HT-29 (cell line): ENCODE measurements at places on chromosomes 3 and 15. TPM values are rescaled to one million over a fixed set of nuclear protein-coding genes. Genes with fewer than 3 reads are reported as not detected.

PRSS50 gene
- total RNA-seq: not detected in 2 replicates

SLC9A9 gene
- not detected in 2 replicates for total RNA-seq

HACD3 gene
- total RNA-seq: 77.9 and 82.4 TPM in 2 replicates

CLDN1 gene
- 11.4 and 14.2 TPM in 2 replicates for total RNA-seq

TMED3 gene
- total RNA-seq: 212 and 218 TPM in 2 replicates

ASB14 gene
- total RNA-seq: not detected in 2 replicates

DNA sequence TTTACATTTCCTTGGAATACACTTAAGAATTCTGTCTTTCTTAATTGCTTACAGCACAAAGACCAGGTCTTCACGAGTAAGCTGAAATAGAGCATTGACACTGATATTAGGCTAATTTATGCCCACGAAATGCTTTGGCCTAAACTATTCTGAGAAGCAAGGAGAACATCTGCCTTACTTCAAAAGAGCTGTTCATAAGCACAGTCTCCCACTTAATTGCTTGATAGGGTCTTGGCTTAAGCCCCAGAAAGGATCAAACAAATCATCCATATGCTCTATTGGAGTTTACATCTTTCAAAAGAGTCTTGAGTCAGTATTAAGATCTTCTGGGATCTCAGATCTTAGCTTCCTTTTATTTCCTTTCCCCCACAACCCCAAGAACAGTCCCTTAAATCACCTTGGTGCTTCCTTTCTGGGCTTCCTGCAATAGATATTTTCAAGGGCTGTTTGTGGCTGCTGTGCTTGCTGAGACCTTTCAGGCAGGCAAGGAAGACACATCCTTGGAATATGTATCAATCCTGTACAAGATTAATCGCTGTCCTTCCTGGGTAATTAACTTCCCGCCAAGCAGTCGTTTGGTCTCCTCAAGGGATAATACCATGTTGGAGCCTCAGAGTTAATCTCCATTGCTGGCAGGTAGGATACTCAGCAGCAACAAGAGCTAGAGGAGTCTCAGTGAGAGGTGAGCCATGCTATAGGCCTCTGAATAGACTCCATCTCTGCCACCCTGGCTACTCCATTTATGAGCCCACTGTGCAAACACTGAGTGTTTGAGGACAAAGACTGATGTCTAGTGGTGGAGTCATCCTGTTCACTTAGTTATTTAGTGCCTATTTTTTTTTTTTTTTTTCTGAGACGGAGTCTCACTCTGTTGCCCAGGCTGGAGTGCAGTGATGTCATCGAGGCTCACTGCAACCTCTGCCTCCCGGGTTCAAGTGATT lies 37.1 kb downstream of the TMEM158 start:
- no peak for DNase-seq

DNA sequence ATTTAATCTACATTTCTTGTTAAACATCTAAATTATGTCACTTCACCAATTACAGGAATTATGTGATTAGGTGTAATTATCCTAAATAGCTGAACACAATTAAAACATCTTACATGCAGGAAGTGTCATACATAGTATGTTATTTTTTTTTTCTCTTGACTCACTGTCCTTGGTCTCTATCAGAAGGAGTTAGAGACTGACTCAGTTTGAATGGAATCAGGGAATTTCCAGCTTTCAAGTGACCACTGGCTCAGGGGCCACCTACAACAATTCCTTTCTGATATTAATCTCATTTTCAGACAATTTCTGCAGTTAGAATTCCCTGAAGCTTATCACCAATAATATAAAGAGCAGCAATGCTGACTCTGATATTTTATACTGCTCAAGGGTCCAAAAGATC lies 400.7 kb downstream of the ROBO1 start:
- DNase-seq: no peak

GRCh38 chr15:39239562-39239961 lies 341.3 kb upstream of the THBS1 start:
- DNase-seq: peak; percentile 17

DNA sequence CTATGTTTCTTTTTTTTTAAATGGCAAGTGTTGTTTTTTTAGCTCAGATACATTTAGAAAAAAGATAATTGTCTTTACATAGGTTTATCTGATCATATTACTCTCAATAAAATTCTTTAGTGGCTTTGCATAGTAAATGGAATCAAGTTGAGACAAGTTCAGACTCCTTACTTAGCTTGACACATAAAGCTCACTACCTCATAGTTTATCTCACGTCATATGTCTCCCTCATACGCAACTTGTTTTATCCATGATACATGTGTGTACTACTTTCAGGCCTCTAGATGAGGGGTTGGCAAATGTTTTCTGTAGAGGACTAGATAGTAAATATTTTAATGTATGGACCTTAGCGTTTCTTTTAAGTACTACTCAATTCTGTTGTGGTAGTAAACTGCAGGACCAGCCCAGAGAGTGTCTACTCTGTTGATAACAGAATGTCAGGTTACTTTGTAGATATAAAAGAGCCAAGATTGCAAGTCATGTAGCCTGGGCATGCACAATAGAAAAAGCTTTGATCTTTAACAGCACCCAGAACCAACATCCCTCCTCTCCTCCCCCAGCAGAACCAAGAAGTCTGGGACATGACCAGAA lies 28.2 kb upstream of the MGA start:
- DNase-seq: no peak

DNA sequence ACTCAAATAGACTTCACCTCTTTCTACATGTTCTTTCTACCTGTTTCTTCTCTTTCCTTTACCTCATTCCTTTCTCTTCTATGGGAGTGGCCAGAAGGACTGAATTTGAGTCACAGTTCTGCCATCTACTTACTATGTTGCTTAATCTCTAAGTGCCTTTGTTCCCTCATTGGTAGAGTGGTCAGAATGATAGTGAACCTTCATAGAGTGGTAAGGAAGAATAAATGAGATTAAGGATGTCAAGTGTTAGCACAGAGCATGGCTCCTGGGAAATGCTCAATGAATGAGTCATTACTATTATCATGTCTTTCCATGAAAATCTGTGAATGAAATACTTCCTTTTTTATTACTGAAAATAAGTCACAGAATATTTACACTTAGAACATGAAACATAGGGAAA lies 17.5 kb downstream of the TMEM207 start:
- no peak for DNase-seq

DNA sequence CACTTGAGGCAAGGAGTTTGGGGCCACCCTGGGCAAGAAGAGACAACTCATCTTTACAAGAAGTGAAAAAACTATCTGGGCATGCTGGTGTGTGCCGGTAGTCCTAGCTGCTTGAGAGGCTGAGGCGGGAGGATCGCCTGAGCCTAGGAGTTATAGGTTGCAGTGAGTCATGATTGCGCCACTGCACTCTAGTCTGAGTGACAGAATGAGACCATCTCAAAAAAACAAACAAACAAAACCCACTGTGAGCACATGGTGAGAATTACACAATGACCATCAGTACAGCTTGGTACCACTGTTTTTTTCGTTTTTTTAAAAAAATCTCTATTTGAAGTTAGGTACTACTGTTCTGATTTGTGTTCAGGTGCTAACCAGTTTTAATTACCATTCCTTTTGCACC lies 13.6 kb downstream of the VPS39 start:
- DNase-seq: no peak

- DNase-seq: no peak
Observed at GRCh38 chr15:81098861-81099651, 35.0 kb upstream of the CFAP161 start.

GRCh38 chr3:48697952-48698351 lies 12.2 kb upstream of the NCKIPSD start:
- no peak for DNase-seq

- no peak for DNase-seq
Observed at GRCh38 chr3:100697172-100697571, 12.1 kb upstream of the TFG start.

GRCh38 chr3:149307435-149307783 lies 26.0 kb downstream of the TM4SF18 start:
- no peak for DNase-seq

DNA sequence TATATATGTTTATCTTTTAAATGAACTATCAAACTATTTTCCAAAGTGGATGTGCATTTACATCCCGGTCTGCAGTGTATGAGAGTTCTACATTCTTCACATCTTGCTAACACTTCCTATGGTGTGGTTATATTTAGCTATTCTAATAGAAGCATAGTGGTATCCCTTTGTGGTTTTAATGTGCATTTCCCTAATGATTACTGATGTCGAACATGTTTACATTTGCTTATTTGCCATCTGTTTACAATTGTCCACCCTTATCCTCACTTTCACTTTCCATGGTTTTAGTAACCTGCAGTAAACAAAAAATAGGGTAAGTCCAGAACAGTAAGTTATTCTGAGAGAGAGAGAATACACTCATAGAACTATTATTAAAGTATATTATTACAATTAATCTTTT lies 360.5 kb upstream of the NAALADL2 start:
- DNase-seq: no peak

DNA sequence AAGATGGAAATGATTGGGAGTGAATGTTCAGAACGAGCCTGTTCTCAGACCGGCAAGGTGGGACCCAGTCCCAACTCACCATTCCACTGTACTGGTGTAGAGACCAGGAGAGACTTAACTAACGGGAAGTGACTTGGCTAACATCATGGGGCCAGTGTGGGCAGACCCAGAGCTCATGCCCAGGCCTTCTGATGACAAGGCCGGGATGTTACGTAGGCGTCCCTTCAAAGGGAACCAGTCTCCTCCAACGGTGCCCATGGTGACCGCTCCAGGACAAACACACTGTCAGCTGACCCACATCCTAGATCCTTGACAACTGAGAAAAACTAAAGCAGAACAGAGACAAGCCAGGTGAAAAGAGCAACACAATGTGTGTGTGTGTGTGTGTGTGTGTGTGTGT lies 128.4 kb upstream of the HACD2 start:
- DNase-seq: no peak

GRCh38 chr3:23244324-23245041 lies 41.4 kb downstream of the UBE2E2 start:
- no peak for DNase-seq

DNA sequence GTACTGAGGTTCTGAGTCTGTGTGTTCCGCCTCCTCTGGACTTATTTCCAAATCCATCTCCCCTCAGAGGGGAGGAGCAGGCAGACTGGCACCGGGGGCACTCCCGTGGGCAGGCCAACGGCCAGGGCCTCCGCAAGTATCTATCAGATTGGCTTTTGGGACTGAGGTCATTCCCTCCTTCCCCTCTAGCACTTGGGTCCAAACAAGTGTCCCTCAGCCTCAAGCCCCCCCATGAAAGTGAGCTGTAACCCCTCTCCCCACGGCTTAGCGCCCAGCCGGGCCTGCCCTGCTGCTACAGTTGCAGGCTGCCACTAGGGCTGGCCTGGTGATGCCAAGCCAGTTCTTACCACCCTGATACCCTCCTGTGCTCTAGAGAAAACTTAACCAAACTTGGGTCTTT lies 17.4 kb downstream of the ITGA11 start:
- no peak for DNase-seq

DNA sequence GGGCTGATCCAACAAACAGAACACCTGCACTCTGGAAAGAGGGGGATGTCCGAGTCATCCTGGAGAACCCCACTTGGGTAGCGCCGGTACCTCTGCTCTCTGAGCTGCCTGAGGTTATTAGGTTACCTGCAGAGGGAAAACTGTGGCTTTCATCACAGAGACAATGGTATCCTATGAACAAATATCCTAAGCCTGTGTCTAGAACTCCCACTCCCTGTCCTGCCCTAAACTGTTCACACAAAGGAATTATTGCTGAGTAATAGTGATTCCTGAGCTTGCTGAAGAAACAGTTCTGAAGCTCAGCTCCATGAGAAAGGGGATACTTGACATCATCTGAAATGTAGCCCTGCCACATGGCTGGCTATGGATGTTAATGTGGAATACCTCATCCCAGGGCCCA lies 31.9 kb upstream of the WNT5A start:
- no peak for DNase-seq

DNA sequence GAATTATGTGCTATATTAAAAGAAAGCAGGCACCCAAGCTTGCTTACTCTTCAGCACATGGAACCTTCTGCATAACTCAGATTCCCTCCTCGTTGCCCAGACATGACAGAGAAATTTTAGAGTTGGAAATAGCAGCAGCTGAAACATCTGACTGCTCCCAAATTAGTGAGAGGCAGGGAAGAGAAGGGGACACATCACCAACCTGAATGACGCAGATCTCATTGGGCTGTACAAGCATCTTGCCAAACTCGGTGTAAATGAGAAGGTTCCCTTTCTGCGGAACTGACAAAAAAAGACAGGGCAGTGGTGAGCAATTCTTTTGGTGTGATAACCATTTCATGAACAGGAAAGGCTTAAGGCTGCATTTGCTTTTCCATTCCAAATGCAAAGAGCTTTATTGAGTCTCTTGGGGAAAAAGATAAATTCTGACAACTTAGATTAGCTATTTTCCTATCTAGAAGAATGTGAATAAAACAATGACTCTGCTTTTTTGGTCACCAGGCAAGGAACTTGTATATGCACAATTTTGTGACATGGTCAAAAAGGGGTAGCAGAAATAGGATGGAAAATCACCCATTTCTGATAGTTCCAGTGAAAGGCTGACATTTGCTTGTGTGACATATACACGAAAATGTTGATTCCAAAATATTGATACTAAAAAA lies 35.1 kb downstream of the HGD start:
- no peak for DNase-seq

DNA sequence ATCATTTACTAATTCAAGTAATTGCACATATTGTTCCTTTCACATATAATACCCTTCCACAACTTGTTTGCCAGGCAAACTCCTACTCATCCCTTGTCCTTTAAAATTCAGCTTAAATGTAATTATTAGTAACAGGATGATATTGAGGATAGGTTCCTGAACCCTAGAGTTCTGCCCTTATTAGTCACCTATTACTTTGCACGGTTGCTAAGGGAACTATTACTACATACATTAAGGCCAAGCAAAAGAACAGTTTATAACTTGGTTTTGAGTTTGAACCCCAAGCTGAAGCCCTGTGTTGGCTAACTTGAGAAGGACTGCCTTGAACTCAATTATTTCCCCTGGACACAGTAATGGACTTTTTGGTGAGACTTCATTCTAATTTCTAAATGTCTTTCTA lies 529.7 kb downstream of the IGSF11 start:
- no peak for DNase-seq

DNA sequence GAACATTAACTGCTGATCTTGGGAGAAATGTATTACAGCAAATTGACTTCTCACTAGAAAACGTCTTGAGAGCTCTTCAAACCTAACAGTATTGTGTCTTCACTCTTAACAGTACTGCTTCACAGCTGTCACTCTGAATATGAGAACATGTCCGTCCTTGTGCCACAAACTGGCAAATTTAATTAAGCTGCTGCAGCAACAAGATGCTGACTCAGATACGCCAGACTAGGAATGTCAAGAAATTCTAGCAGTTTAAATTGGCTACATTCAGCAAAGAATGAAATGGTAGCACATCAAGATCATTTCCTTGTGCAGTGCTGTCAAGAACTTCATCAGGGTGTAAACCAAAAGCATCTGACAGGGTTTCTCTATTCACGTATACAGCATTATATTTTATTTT lies 7.6 kb downstream of the ICE2 start:
- DNase-seq: no peak

DNA sequence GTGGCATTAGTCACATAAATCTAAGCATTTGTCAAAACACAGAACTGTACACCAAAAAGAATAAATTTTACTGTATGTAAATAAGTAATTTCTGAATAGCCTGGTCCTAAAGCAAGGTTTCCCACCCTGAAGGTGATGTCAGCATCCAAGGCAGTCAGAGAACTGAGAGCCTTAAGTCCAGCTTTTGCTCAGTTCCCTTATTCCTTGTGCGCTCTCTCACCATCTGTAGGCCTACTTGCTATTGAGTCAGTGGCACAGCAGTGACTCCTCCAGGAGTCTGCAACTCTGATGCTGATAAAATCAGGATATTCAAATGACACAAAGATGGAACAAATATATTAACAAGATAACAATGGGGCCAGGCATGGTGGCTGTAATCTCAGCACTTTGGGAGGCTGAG lies 22.3 kb downstream of the VPS39 start:
- DNase-seq: no peak

GRCh38 chr3:166837535-166837934 lies 542.6 kb downstream of the ZBBX start:
- peak; percentile 60 for DNase-seq
